Activated CD4-positive, alpha-beta T cell treated with anti-CD3 and anti-CD28 coated beads, Interleukin-2, amount 10 ng/mL, durations not matched to agents 7 days and 5 days (primary cell): ENCODE measurements at places on chromosomes 7 and 10. TPM values are rescaled to one million over a fixed set of nuclear protein-coding genes. Genes with fewer than 3 reads are reported as not detected.

GRCh38 chr7:26664274-26664673 is 200.1 kb downstream of the SKAP2 start:
- H3K27ac ChIP-seq = no peak overlapping the region
- peaks cover 22% of the 10 kb centered on the region for H3K4me1 ChIP-seq
- no peaks in the 10 kb centered on the region for H3K36me3 ChIP-seq
- peaks cover 27% of the 10 kb centered on the region for H3K27me3 ChIP-seq
- no peak for DNase-seq

GRCh38 chr7:41996381-41997035 is 240.5 kb downstream of the GLI3 start:
- no peak for DNase-seq
- H3K36me3 ChIP-seq = no peaks in the 10 kb centered on the region
- no peak overlapping the region for H3K4me3 ChIP-seq
- no peaks in the 10 kb centered on the region for H3K27me3 ChIP-seq
- no peaks in the 10 kb centered on the region for H3K4me1 ChIP-seq

DNA sequence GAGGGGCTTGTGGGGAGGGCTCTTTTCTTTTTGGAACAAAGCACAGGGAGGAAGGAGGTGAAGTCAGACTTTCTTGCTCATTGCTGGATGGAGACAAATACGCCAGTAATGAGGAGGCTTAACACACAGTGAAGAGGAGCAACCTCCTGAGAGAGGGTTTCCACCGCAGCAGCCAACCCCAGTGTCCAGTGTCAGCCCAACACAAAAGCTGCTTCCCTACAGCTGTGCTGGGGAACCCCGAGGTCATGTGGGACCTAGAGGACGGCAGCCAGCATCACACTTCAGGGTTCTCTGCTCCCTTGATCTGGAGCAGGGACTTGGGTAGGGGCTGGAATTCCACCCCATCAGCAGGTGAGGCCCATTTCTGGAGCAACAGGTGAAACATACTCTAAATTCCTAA is 7.7 kb downstream of the BLNK start:
- no peak overlapping the region for H3K27ac ChIP-seq
- no peaks in the 10 kb centered on the region for H3K36me3 ChIP-seq
- no peaks in the 10 kb centered on the region for H3K27me3 ChIP-seq

GRCh38 chr7:23598296-23598695 is 1.1 kb downstream of the CCDC126 start:
- peaks cover 7% of the 10 kb centered on the region for H3K36me3 ChIP-seq
- peak overlapping the region; percentile 81 for H3K4me3 ChIP-seq
- no peaks in the 10 kb centered on the region for H3K27me3 ChIP-seq
- peak overlapping the region; percentile 55 for H3K27ac ChIP-seq

AKR1C1 gene
- 1.1 TPM for total RNA-seq

ACSM6 gene
- not detected for total RNA-seq

DNA sequence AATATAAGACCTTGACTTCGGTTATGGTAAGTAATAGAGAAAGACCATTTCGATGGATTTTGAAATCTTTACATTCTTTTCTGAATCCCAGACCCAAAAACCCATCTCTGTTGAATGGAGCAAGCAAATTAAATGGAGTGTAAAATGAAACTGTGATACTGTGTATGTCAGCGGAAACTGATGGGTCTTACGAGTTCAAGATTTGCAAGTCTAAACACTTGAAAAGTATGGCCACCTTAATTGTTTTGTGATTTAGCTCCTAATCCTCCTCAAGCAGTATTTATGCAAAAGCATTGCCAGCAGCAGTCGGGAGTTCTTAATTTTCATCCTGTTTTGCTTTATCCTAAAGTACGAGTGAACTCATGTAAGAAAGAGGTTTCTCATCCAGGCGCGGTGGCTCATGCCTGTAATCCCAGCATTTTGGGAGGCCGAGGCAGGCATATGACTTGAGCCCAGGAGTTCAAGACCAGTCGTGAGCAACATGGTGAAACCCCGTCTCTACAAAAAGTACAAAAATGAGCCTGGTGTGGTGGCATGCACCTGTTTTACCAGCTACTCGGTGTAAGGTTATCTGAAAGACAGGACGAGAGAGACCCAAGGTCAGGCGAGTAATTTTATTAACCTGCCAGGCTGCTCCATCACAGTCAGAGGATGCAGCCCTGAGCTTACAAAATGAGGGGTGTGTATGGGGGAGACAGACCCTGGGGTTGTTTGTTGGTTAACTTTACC is 5.8 kb upstream of the DHTKD1 start:
- no peak overlapping the region for H3K27ac ChIP-seq
- H3K36me3 ChIP-seq = no peaks in the 10 kb centered on the region
- DNase-seq = no peak

DNA sequence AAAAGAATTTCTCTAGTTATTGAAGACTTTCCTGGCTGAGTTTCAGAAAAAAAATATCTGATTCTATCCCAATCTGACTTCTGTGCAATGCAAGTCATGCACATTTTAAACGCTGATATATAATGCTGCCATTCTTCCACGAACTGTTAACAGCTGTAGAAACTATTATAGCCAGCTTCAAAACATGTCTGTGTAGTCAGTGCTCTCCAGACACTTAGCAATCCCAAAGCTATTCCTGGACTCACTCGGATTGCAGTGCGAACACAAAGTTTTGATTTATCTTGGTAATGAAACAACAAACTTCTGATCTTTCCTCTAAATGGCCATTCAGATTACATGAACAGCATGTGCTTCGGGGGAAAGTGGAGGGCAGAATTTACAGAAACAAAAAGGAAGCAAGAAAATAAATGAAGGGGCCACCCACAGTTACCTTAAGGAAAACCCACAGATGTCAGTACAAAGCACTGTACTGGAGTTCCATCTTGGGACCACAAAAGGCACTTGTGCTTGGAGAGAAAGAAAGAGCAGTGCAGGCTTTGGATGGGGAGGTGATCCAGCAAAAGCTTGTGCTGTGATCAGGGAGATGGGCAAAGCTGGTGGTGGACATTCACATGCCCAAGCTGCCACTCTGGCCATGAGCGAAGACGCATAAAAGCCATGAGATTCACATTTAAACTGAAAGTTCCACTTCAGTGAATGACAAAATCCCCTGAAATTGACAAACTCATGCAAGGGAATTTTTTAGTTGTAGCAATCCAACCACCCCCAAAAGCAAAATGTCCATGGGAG is 32.1 kb upstream of the ADO start:
- H3K27ac ChIP-seq = no peak overlapping the region
- H3K27me3 ChIP-seq = peaks cover 8% of the 10 kb centered on the region
- no peak for DNase-seq
- H3K36me3 ChIP-seq = no peaks in the 10 kb centered on the region
- H3K4me1 ChIP-seq = no peaks in the 10 kb centered on the region
- H3K4me3 ChIP-seq = no peak overlapping the region

DNA sequence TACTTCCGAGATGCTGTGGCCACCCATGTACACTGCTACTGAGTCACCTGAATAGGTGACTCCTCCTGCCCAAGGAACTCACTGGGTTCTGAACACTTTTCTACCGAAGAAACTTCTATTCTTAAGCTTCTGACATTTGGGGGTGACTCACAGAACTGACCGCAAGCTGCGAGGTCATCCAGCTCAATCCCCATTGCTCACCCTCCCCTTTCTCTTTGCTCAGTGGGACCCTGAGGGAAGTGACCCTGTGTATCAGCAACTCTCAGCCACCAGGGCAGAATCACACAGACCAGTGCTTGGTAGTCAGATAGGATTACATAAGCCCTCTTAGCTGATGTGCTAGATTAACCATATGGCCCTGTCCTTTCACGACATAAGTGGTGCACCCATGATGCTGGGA is 46.3 kb downstream of the INSYN2A start:
- no peaks in the 10 kb centered on the region for H3K27me3 ChIP-seq
- H3K4me3 ChIP-seq = no peak overlapping the region
- H3K27ac ChIP-seq = no peak overlapping the region
- no peaks in the 10 kb centered on the region for H3K36me3 ChIP-seq
- DNase-seq = no peak
- no peaks in the 10 kb centered on the region for H3K4me1 ChIP-seq

- H3K27ac ChIP-seq = no peak within 1 kb of the TSS
- peaks cover 5% of the 10 kb centered on the region for H3K4me1 ChIP-seq
Measured at GRCh38 chr10:97185326-97186058, at the start of gene SLIT1. SLIT1 (minus strand) TSS chr10:97185959; CDS start chr10:97185674, 285 bp downstream.

GRCh38 chr7:144725070-144725469 is 110.8 kb downstream of the TPK1 start:
- H3K27me3 ChIP-seq = no peaks in the 10 kb centered on the region
- no peaks in the 10 kb centered on the region for H3K36me3 ChIP-seq
- no peak overlapping the region for H3K27ac ChIP-seq
- DNase-seq = no peak
- peaks cover 2% of the 10 kb centered on the region for H3K4me1 ChIP-seq

- peaks cover 47% of the 10 kb centered on the region for H3K4me1 ChIP-seq
- peak overlapping the region; percentile 91 for H3K4me3 ChIP-seq
- peaks cover 22% of the 10 kb centered on the region for H3K36me3 ChIP-seq
- peak overlapping the region; percentile 95 for H3K27ac ChIP-seq
- peak; percentile 12 for DNase-seq
Measured at GRCh38 chr10:102744374-102745051, 765 bp downstream of the WBP1L start.

- H3K4me1 ChIP-seq = no peaks in the 10 kb centered on the region
- no peak overlapping the region for H3K4me3 ChIP-seq
Measured at GRCh38 chr7:95491634-95492314, 6.0 kb downstream of the ASB4 start.

DNA sequence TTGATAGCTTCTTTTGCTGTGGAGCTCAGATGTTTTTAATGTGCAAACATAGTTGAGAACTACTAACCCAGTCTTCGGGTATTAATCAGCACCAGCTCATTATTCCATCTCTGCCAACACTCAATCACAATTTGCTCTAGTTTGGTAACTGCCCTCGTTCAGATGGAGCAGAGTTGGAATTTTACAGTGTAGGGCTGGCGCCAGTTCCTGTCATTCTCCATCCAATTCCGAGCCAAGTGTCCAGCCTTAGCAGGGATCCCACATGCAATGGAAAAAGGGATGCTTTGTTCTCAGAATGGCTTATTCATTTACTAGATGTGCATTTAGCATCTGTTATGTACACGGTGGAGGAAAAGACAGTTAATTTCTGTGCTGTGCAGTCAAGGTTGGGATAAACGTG is 504.5 kb upstream of the GALNT17 start:
- no peak for DNase-seq
- H3K27me3 ChIP-seq = no peaks in the 10 kb centered on the region
- H3K4me3 ChIP-seq = no peak overlapping the region
- no peaks in the 10 kb centered on the region for H3K36me3 ChIP-seq
- no peak overlapping the region for H3K27ac ChIP-seq

GRCh38 chr10:129421399-129422010 is 45.5 kb upstream of the MGMT start:
- no peaks in the 10 kb centered on the region for H3K36me3 ChIP-seq
- no peaks in the 10 kb centered on the region for H3K4me1 ChIP-seq
- H3K27ac ChIP-seq = no peak overlapping the region
- no peak overlapping the region for H3K4me3 ChIP-seq
- no peaks in the 10 kb centered on the region for H3K27me3 ChIP-seq
